ENCODE measurements at places on chromosomes 4 and X. TPM values are rescaled to one million over a fixed set of nuclear protein-coding genes. Genes with fewer than 3 reads are reported as not detected.

BCORL1 gene
- total RNA-seq: 4.1 TPM

OCIAD1 gene
- total RNA-seq: 74.9 TPM

TLR6 gene
- 0.52 TPM for total RNA-seq

CNKSR2 gene
- not detected for total RNA-seq

SULT1B1 gene
- 0.20 TPM for total RNA-seq

REPS2 gene
- 0.84 TPM for total RNA-seq

GLRB gene
- 0.24 TPM for total RNA-seq

NXF2B gene
- not detected for total RNA-seq

MGAT4D gene
- total RNA-seq: not detected

TBC1D8B gene
- total RNA-seq: 11.6 TPM

DCAF4L1 gene
- not detected for total RNA-seq

PPEF2 gene
- total RNA-seq: not detected

POLN gene
- 0.93 TPM for total RNA-seq

C4orf51 gene
- total RNA-seq: not detected

RTL3 gene
- total RNA-seq: not detected

PABPC4L gene
- not detected for total RNA-seq

All from HepG2 (cell line).